ENCODE measurements at places on chromosomes 3 and 15.

DNA sequence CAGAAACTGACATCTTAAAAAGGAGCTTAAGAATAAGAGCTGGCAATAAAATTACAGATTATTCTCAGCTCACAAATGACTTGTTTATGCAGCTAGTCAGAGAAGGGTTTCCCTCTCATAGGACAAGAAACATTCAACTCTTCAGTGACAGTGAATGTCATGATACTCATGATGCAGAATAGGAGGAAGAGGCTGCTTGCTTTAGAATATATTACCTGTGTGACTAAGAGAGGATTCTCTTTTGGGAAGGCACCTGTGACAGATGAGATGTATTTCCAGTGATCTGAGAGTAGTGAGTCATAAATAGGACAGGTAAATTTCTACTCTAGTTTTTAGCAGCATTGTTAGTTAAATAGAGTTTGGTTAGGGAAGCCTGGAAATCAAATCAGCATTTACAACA, 39.9 kb downstream of the RASA2 start:
- DNase-seq: no peak

DNA sequence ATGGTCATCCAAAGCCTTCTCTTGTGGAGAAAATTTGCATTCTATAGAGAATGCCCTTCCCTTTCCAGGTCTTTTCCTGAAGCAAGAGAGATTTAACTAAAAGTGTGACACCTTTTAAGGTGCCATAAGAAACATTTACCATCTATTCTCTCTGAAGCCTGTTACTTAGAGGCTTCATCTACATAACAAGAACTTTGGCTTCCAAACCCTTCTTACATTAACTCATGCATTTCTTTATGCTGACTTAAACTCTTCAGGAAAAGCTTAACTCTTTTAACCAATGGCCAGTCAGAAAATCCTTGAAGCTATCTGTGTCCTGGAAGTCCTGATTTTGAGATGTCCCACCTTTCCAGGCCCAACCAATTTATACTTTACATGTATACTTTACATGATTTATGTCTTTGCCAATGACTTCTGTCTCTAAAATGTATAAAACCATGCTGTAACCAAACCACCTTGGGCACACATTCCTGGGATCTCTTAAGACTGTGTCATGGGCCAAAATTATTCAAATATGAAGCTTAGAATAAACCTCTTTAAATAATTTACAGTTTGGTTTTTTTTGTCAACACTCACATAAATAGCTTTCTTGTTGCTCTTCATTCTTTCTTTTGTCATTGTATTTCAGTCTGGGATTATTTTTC, 472.6 kb upstream of the NECTIN3 start:
- DNase-seq: no peak

DNA sequence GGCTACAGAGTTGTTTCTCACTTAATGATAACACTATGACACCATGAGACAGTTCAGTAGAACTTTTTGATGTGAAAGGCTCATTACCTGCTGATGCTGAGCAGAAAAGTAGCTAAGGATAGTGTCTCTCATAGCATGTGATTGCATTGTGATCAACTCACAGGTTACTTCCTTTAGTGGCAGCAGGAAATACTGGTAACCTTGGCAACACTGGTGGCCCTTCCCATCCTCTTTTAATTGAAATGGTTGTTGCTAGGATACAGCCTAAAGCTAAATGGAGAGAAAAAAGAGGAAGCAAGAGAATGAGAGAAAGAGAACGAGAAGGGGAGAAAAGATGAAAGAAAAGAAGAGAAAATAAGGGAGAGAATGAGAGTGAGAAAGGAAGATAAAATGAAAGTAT, 204.7 kb upstream of the GAP43 start:
- DNase-seq: no peak

GRCh38 chr3:148975696-148976095, 15.6 kb upstream of the GYG1 start:
- no peak for DNase-seq

- DNase-seq: no peak
These were observed 31.4 kb upstream of the RARB start for GRCh38 chr3:25396686-25397085.

DNA sequence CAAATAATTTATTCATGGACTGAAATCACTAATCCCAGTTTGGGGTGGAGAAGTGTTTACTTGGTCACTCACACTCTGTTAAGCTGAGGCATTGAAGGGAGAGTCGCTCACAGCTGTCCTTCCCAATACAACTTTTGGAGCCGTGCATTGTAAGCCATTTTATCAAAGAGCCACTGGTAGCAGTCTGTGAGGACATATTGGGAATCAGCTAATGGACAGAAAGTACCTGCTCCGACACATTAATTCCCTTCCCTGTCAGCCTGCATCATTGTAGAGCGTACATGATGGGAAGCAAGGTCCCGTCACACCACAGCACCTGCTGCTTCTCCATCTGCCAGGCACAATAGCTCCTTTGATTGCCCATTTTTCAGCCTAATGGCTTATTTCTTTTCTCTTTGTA, 643.2 kb downstream of the SQOR start:
- no peak for DNase-seq

DNA sequence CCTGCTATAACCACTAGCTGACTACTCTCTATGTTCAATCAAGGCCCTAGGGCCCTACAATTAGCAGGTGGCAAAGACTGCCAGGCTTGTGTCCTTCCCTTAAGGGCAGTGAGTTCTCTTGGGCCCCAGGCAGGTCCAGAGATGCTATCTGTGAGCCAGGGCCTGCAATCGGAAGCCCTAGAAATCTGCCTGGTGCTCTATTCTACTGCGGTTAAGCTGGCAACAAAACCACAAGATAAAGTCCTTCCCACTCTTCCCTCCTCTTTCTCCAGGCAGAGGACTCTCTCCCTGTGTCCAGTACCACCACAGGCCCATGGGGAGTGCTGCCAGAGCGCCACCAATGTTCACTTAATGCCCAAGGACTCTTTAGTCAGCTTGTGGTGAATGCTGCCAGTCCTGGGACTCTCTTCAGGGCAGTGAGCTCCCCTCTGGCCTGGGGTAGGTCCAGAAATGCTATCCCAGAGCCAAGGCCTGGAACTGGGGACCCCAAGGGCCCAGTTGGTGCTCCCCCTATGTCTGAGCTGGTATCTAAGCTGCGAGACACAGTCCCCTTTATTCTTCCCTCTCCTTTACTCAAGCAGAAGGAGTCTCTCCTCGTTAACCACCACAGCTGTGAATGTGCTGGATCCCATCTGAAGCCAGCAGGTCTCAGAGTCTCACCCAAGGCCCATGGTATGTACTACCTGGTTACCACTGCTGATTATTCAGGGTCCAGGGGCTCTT, 34.7 kb downstream of the XXYLT1 start:
- no peak for DNase-seq

GRCh38 chr3:136938334-136938733, 19.4 kb upstream of the IL20RB start:
- DNase-seq: no peak

- no peak for DNase-seq
These were observed 9.9 kb upstream of the UBL7 start for GRCh38 chr15:74470631-74471395.

- DNase-seq: no peak
These were observed 29.6 kb downstream of the LRRC3B start for GRCh38 chr3:26652164-26652563.

DNA sequence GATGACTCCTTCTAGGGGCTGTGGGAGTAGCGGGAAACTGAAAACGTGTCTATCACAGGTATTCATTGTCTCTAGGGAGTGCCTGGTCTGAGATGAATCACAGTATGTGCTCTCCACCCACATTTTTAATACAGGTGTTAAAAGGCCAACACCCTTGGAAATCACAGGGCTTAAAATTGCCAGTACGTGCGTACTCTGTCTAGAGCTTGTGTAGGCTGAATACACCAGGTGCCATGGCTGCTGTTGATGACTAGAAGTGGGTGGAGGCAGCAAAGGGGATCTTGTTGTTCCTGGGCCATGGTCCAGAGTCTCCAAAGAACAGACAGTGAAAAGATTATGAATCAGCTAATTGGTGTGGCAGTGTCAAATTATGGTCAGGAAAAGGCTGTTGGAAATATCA, 35.1 kb upstream of the P3H2 start:
- no peak for DNase-seq

GRCh38 chr3:152785051-152785450, 49.9 kb upstream of the P2RY1 start:
- DNase-seq: no peak

DNA sequence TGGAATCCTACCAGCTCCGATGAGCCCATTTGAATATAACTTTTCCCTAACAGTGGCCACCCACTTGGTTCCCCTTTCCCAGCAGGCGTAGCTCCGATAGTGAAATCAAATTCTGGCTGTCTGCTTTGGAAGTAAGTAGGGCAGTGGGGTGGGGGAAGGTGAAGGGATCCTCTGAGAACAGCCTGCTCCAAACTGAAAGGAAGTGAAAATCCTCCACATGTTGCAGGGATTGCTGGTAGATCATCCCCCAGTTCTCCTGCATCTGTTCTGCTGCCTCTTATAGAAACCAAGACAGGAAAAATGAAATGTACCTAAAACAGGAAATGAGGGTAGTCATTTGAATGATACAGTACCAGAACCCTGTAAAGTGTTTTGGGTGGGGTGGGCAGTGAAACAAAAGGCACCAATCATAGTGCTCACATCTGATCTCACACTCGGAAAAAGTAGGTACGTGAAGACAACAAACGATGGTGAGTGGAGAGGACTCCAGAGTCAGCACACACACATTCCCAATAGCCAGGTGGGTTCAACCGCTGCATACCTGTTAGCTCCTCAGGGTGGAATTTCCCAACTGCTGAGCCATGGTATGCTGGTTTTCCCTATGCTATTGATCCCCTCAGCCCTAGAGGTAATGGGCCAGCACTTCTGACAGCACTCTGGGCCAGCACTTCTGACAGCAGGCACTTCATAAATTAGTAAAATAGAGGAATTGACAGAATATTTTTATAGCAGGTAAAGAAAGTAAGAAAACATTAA, 304.9 kb upstream of the ADAMTS9 start:
- DNase-seq: no peak

DNA sequence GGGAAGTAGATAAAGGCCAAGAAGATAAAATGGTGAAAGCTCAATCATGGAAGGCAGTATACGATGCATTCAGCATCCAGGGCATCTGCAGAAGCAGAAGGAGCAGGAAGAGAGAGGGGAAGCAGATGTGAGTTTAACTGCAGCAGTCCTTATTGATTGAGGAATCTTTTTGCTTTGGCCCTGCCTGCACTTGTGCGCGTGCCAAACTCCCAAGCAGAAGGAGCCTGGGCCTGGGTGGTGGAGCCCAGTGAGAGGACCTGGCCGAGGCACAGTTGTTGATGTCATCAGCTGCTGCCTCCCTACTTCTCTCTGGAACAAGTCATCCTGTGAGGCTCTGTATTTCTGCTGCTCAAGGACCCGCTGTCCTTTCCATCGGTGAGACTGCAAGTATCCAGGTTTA, 65.5 kb upstream of the ROPN1 start:
- no peak for DNase-seq

GRCh38 chr15:80324545-80325080, 72.6 kb upstream of the CTXND1 start:
- DNase-seq: no peak

- DNase-seq: peak; percentile 79
These were observed 4.8 kb downstream of the VWA5B2 start for GRCh38 chr3:184234224-184234623.

GRCh38 chr3:53238051-53238850, 17.6 kb downstream of the TKT start:
- peak; percentile 96 for DNase-seq

GRCh38 chr3:191240486-191240885, 41.4 kb downstream of the OSTN start:
- DNase-seq: no peak

GRCh38 chr3:157514371-157514895, 11.2 kb upstream of the VEPH1 start:
- no peak for DNase-seq

DNA sequence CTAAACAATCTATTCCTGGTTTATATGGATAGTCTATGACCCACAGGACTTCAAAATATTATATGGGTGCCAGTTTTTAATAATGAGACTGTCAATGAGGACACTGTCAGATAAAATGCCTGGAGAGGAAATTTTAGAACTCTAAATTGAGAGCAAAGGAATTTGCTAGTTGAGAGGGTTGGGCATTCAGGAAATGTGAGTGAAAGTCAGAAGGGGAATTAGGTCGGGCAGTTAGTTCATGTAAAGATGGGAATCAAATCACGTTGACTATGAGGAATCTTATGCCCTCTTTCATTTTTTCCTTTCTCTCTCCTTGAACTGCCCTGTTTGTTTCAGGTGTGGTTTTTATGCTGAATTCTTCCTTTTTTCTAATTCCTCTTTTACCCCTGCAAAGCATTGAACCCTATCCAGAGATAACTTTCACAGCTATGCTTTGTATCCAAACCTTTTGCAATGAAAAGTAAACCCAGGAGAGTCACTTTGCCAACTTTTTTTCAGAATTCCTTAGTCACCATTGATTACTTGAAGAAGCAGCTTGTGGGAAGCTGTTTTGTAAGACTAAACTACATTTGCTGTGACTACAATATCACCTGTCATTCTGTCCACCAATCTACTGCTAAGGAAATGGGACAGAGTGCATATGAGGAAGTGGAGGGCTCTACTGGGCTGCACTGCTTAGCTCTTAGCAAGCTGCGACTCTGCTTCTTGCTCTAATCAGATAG, 27.8 kb downstream of the CHP1 start:
- DNase-seq: no peak

DNA sequence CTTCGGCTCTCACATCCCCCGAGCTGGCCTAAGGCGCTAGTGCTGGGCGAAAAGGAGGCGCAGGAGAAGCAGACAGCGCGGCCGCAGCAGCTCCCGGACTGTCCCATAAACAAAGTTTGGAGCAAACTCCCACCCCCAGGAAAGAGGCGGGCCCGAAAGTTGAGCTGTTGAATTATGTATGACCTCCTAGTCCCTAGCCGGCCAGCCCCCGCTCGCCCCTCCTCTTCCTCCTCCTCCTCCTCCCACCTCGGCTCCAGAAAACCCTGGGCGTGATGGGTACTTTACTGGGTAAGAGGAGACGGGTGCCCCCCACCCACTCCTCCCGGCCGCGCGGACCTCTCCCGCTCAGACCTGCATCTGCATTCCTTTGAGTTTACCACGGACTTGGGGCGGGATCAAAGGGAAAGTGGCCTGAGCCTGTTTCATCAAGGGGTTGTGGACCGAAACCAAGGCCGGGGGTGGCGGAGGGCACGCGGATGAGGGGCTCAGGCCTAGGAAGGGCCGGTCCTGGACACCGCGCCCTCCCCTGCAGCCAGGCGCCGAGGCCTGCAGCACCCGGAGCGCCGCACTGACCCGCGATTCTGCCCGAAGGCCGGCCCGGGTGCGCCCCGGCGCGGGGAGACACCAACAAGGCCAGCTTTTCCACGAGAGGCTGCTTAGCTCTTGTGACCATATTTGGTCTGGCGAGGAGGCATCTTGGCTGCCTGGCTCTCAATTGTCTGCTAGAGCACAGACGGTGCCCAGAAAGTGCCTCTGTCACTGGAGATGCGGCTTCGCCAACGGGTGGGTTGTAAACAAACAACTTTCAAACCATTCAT, at the start of gene WWTR1:
TSS of gene WWTR1 (minus strand) at position 100 of the 818 bp plus-strand sequence. CDS start 719 bp downstream, outside the sequence.
- peak; percentile 91 for DNase-seq

GRCh38 chr15:66884115-66884622, 181.2 kb upstream of the SMAD3 start:
- no peak for DNase-seq

Data from kidney epithelial cell (primary cell).